ENCODE measurements at places on chromosomes 7 and 10. TPM values are rescaled to one million over a fixed set of nuclear protein-coding genes. Genes with fewer than 3 reads are reported as not detected.

OIT3 gene
- not detected for polyA plus RNA-seq

GRCh38 chr10:34297541-34298345 lies 517.4 kb downstream of the PARD3 start:
- DNase-seq: no peak

DNA sequence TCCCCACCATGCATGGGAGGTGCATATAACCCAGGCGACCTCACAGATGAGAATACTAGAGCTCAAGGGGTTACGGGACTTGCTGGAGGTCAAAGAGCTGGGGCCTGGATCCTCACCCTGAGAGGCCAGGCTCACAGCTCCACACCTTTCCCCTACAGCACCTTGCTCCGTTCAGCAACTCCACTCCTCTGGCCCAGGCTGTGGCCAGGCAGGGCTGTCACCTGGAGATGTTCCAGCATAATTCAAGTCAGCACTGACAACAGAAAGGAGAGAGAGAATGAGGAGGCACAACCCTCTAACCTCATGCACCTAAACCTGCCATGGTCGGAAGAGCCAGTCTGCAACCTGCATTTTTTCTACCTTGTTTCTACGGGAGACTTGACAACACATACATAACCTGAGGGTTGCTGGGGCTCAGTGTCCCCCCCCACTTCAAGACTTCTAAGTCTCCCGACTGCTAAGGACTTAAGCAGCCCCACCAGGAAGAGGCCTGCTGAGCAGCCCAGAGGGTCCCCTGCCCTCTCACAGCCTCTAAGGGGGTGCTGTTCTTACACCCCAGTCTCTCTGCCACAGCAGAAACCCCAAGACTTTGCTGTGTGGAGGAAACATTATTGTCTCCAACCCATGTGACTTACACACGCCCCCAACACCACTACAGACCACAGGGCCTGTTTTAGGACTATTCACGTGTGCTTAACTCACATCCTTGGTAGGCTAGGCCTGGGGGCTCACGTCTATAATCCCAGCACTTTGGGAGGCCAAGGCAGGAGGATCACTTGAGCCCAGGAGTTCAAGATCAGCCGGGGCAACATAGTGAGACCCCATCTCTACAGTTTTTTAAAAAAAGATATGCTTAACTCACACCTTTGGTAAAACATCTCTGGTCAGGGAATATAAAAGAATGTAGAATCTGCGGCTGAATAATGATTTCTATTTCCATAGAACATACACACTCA lies 175.6 kb downstream of the FAM107B start:
- no peak for DNase-seq

DNA sequence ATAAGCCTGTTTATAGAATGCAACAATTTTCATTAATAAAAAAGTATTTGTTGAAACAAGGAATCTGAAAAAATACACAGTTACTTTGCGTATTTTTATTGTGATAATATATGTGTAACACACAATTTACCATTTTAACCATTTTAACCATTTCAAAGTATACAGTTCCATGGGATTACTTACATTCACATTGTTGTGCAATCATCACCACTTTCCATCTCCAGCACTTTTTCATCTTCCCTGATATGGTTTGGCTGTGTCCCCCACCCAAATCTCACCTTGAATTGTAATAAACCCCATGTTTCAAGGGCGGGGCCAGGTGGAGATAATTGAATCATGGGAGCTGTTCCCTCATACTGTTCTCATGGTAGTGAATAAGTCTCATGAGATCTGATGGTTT lies 61.3 kb upstream of the GLCCI1 start:
- DNase-seq: no peak

DNA sequence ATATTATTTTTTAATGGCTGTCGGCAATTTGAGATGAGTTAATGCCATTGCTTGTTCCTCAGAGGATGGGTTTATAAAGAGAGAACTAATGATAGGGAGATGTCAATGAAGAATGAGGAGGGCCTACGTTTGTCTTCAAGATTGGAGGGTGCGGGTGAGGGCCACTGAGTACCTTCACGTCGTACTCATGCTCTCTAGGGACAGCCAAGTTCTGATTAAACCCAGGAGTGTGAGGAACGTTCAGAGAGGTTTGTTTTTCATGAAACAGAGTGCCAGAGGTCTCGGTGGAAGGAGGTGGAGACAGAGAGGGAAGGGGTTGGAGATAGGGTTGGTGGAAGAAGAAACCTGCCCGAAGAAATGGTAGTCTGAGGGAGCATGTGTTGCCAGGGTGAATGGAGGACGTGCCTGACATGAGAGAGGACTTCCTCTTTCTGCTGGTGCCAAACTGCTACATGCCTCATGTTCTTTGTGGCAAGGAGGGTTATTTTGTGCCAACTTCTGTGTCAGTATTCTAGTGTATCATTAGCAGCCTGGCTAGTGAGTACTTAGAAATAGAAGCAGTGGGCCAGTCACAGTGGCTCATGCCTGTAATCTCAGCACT lies 8.9 kb downstream of the DHTKD1 start:
- DNase-seq: peak; percentile 51

Data from GM12878 (cell line).